Mesangial cell (primary cell): ENCODE measurements at places on chromosomes 13 and 19. TPM values are rescaled to one million over a fixed set of nuclear protein-coding genes. Genes with fewer than 3 reads are reported as not detected.

PNMA8B gene
- total RNA-seq = 0.81 and 3.3 TPM in 2 replicates

TMEM143 gene
- 3.7 and 8.6 TPM in 2 replicates for total RNA-seq

RCBTB2 gene
- 3.6 and 12.4 TPM in 2 replicates for total RNA-seq

ZNF530 gene
- 3.5 and 4.1 TPM in 2 replicates for total RNA-seq

UBXN6 gene
- 114 and 193 TPM in 2 replicates for total RNA-seq

EXOC3L2 gene
- total RNA-seq = 0.13 TPM in 1 of 2 replicates, not detected in the other
